ENCODE measurements at places on chromosomes 6 and 20. TPM values are rescaled to one million over a fixed set of nuclear protein-coding genes. Genes with fewer than 3 reads are reported as not detected.

Gene PI3
- 2.3 TPM for total RNA-seq

Gene PRSS35
- total RNA-seq = 0.08 TPM

Gene RIN2
- total RNA-seq = 40.3 TPM

Gene B3GALT4
- total RNA-seq = 0.70 TPM

Gene NMBR
- not detected for total RNA-seq

Gene ALDH5A1
- total RNA-seq = 8.7 TPM

Gene TAGAP
- not detected for total RNA-seq

Gene KIF6
- 0.24 TPM for total RNA-seq

Gene CAP2
- 13.1 TPM for total RNA-seq

Gene KCNK5
- total RNA-seq = 1.00 TPM

Gene GFOD1
- 2.4 TPM for total RNA-seq

Gene CST1
- 1.4 TPM for total RNA-seq

Gene ADGB
- total RNA-seq = not detected

Gene VWA7
- 2.0 TPM for total RNA-seq

Gene PDE10A
- total RNA-seq = 32.3 TPM

Gene LINC00237
- not detected for total RNA-seq

Gene ZBTB22
- 4.9 TPM for total RNA-seq

Gene KIAA0408
- 7.1 TPM for total RNA-seq

Gene CDH4
- 6.7 TPM for total RNA-seq

Gene DAAM2
- total RNA-seq = 0.02 TPM

Gene POM121L2
- not detected for total RNA-seq

Gene CD93
- total RNA-seq = not detected
